Stimulated activated CD8-positive, alpha-beta memory T cell treated with anti-CD3 and anti-CD28 coated beads, Interleukin-7, amount 100 ng/mL, for 1 hour (primary cell): ENCODE measurements at places on chromosomes 13 and 19.

- DNase-seq, result no peak
Observed at GRCh38 chr19:47486900-47487299, 2.9 kb upstream of the KPTN start.

DNA sequence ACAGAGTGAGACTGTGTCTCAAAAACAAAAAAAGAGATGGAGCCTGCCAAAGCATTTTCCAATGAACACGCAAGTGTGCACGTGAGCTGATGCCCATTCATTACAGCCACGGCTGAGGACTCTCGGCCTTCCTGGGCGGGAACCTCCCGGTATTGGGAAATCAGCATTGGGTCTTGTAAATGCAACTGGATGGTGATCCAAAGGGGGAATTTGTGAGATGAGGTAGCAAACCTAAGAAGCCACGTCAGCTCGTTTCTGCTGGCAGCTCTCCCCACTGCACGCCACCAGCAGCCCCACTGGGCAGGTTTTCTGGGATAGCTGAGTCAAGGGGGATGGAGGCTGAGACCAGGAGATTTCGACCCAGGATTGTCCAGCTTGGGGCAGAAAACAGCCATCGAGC is 11.5 kb downstream of the C13orf46 start:
- no peak for DNase-seq

- DNase-seq, result no peak
Observed at GRCh38 chr19:54203151-54203611, 2.5 kb downstream of the RPS9 start.

DNA sequence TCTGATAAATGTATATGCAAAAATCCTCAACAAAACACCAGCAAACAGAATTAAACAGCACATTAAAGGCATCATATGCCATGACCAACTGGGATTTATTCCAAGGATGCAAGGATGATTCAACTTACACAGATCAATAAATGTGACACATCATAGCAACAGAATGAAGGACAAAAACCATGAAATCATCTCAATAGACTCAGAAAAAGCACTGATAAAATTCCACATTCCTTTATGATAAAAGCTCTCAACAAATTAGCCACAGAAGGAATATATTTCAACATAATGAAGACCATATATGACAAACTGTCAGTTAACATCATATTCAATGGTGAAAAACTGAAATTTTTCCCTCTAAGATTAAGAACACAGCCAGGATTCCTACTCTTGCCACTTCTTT is 691.6 kb downstream of the DIAPH3 start:
- no peak for DNase-seq

GRCh38 chr13:29847501-29847983 is 2.9 kb downstream of the UBL3 start:
- DNase-seq, result no peak

- DNase-seq, result no peak
Observed at GRCh38 chr13:95926231-95926630, 127.0 kb downstream of the UGGT2 start.
